ENCODE measurements at places on chromosomes 13 and 19. TPM values are rescaled to one million over a fixed set of nuclear protein-coding genes. Genes with fewer than 3 reads are reported as not detected.

The WDR88 gene
- total RNA-seq = not detected

The S1PR5 gene
- total RNA-seq = not detected

The FBN3 gene
- not detected for total RNA-seq

The NLRP7 gene
- not detected for total RNA-seq

The KRTDAP gene
- total RNA-seq = not detected

The CYP2F1 gene
- not detected for total RNA-seq

The MTUS2 gene
- total RNA-seq = 0.99 TPM

DNA sequence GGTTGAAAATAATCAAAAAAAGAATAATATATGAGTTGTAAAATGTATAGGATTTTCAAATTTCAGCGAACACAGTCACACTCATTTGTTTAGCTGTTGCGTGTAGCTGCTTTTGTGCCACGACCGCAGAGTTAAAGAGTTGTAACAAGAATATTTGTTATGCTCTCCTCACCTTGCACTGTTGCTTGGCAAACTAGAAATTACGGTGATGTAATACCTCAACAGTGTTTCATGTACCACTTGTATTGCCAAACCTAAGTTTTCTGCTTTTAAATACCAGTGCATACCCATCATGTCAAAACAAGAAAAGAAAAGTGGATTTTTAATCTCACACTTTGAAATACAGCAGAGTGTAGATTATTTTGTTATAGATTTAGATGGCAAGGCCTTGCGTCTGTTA is 201.1 kb downstream of the NBEA start:
- H3K4me3 ChIP-seq = no peak overlapping the region
- no peaks in the 10 kb centered on the region for H3K4me1 ChIP-seq
- no peak overlapping the region for H3K27ac ChIP-seq
- H3K27me3 ChIP-seq = no peaks in the 10 kb centered on the region
- no peak for DNase-seq

- peak overlapping the region; percentile 97 for H3K27ac ChIP-seq
- no peak for DNase-seq
- H3K27me3 ChIP-seq = no peaks in the 10 kb centered on the region
- H3K36me3 ChIP-seq = no peaks in the 10 kb centered on the region
- peak overlapping the region; percentile 88 for H3K4me3 ChIP-seq
Measured at GRCh38 chr19:15330801-15331418, 1.4 kb downstream of the BRD4 start.

DNA sequence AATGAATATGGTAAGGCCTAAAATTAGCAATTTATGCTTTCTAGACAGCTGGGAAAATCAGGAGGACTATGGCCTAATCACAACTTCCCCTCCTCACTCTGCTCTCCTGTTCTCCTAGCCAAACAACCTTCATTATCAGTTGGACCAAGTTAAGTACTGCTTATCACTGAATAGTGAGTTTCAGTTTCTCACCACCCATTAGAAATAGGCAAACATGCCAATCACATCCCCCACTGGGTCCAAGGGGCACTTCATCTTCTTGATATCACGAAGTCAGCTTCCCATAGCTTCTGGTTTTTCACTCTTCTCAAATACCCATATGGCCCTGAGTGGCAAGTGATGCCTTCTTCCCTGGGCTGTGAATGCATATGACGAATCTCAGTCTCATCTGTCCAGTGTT is 689.6 kb downstream of the SLITRK5 start:
- no peak overlapping the region for H3K4me3 ChIP-seq
- no peaks in the 10 kb centered on the region for H3K36me3 ChIP-seq
- no peak for DNase-seq

- no peaks in the 10 kb centered on the region for H3K4me1 ChIP-seq
- H3K36me3 ChIP-seq = peaks cover 10% of the 10 kb centered on the region
- no peak for DNase-seq
- H3K4me3 ChIP-seq = no peak overlapping the region
- H3K27ac ChIP-seq = no peak overlapping the region
Measured at GRCh38 chr19:50793558-50794065, 3.4 kb downstream of the ACP4 start.

- H3K4me3 ChIP-seq = peak overlapping the region; percentile 88
- peak overlapping the region; percentile 83 for H3K27ac ChIP-seq
- no peaks in the 10 kb centered on the region for H3K36me3 ChIP-seq
- peaks cover 20% of the 10 kb centered on the region for H3K4me1 ChIP-seq
- DNase-seq = peak; percentile 71
Measured at GRCh38 chr19:3556978-3557460, 367 bp downstream of the MFSD12 start.

- H3K36me3 ChIP-seq = no peaks in the 10 kb centered on the region
- DNase-seq = no peak
- no peak overlapping the region for H3K27ac ChIP-seq
- H3K4me3 ChIP-seq = no peak overlapping the region
- H3K27me3 ChIP-seq = no peaks in the 10 kb centered on the region
Measured at GRCh38 chr13:110042253-110042950, 256.0 kb upstream of the IRS2 start.

- DNase-seq = no peak
- no peaks in the 10 kb centered on the region for H3K27me3 ChIP-seq
- no peak overlapping the region for H3K4me3 ChIP-seq
- H3K4me1 ChIP-seq = no peaks in the 10 kb centered on the region
- no peak overlapping the region for H3K27ac ChIP-seq
- no peaks in the 10 kb centered on the region for H3K36me3 ChIP-seq
Measured at GRCh38 chr13:24648271-24648670, 31.9 kb upstream of the ATP12A start.

DNA sequence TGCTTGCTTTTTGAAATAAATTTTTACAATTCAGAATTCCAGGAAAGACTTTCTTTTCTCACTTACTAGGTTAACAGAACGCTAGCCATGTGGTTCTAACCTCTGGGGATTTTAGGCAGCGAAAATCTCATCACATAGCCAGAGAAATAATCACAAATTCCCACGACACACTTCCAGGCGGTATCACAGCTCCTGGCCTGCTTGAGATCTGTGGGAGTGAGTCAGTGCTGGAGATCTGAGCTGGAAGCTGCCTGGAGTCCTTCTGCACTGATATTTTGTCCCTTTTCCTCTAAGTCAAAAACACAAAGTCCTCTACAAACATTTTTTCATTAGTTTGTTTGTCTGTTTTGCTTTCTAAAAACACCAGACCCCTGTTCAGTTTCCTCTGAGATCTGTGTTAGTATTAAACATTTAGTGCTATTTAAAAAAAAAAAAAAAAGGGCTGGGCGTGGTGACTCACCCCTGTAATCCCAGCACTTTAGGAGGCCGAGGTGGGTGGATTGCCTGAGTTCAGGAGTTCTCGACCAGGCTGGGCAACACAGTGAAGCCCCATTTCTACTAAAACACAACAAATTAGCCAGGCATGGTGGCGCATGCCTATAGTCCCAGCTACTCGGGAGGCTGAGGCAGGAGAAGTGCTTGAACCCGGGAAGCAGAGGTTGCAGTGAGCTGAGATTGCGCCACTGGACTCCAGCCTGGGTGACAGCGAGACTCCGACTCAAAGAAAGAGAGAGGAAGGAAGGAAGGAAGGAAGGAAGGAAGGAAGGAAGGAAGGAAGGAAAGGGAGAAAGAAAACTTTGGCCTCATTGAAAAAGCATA is 12.2 kb upstream of the UBE2L5 start:
- H3K27me3 ChIP-seq = no peaks in the 10 kb centered on the region
- no peaks in the 10 kb centered on the region for H3K36me3 ChIP-seq
- H3K4me1 ChIP-seq = peaks cover 23% of the 10 kb centered on the region
- no peak overlapping the region for H3K4me3 ChIP-seq
- H3K27ac ChIP-seq = peak overlapping the region; percentile 91

DNA sequence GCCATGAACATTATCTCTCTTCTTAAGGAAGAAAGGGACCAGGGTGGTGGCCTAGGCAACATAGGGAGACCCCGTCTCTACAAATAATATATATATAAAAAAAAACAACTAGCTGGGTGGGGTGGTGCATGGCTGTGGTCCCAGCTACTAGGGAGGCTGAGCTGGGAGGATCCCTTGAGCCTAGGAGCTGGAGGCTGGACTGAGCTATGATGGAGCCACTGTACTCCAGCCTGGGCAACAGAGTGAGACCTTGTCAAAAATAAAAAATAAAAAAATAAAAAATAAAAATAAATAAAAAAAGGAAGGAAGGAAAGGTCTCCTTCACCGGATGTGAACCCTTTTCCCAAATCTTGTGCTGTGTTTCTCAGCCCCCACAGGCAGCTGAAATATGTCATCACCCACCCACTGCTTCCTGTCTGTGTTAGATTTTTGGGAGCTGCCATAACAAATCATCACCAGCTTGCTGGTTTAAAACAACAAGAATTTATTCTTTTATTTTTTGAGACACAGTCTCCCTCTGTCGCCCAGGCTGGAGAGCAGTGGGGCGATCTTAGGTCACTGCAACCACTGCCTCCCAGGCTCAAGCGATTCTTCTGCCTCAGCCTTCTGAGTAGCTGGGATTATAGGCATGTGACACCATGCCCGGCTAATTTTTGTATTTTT is 9.5 kb upstream of the TSPAN16 start:
- no peaks in the 10 kb centered on the region for H3K36me3 ChIP-seq
- no peak overlapping the region for H3K4me3 ChIP-seq
- no peak overlapping the region for H3K27ac ChIP-seq
- no peaks in the 10 kb centered on the region for H3K27me3 ChIP-seq
- no peaks in the 10 kb centered on the region for H3K4me1 ChIP-seq
- no peak for DNase-seq

DNA sequence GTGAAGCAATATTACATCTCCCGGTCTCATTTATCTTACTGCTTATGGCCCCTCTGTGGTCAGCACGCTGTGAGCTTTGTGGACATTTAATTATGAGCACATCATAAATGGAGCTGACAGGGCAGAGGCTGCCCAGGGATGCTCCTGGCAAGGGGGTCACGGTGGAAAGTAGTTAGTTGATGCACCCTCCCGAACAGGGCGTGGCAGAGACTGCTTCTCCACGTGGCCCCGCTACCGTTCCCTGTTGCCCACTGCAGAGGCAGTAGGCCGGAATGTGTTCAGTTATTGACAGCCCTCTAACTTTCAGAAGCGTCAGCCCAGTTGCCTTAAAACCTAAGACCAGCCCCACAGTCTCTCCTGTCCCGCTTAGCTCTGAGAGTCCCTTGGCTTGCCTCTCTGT is 180.3 kb upstream of the ZNF507 start:
- H3K4me3 ChIP-seq = no peak overlapping the region
- no peaks in the 10 kb centered on the region for H3K27me3 ChIP-seq
- no peaks in the 10 kb centered on the region for H3K36me3 ChIP-seq
- no peak for DNase-seq
